GM19239 (cell line): ENCODE measurements at places on chromosomes 12 and 14.

DNA sequence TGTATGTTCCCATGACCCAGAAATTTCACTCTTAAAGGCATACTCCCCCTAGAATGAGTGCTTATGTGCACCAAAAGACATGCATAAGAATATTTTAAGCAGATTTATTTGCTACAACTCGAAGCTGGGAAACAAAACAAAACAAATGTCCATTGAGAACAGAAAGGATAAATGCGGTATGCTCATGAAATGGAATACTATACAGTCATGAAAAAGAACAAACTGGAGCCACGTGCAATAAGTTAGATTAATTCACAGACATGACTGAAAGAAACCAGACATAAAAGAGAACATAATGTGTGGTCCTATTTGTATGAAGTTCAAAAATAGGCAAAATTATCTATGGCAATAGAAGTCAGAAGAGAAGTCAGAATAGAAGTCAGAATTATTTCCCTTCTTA, 69.9 kb downstream of the TBX3 start:
- no peak for DNase-seq

DNA sequence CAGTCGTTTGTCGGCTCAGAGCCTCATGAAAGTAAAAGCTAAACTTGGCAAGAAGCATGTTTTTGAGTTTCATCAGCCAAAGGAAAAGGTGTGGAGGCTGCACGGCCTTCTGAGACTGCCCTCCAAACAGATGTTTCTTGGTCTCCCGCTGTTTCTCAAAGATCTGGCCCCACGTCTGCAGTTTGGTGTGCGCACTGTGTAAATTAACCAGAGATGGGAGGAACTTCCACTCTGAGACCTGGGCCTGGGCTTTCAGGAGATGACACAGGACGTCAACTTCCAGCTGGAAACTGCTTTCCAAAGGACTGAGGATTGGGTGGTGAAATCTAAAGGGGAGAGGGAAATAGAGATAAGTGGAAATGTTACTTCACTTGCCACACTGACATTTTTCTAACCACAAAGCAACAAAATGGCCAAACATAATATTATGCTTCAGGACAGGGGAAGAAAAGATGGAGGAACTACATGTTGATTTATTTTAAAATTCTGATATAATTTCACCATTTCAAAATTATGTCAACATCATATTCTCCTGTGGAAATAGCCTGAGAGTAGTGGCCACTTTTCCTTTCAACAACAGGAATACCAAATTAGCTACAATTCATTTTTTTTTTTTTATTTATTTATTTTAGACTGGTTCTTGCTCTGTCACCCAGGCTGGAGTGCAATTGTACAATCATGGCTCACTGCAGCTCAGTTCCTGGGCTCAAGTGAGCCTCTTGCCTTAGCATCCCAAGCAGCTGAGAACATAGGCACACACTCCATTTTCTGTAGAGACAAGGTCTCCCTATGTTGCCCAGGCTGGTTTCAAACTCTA, 27.6 kb downstream of the KICS2 start:
- no peak for DNase-seq

DNA sequence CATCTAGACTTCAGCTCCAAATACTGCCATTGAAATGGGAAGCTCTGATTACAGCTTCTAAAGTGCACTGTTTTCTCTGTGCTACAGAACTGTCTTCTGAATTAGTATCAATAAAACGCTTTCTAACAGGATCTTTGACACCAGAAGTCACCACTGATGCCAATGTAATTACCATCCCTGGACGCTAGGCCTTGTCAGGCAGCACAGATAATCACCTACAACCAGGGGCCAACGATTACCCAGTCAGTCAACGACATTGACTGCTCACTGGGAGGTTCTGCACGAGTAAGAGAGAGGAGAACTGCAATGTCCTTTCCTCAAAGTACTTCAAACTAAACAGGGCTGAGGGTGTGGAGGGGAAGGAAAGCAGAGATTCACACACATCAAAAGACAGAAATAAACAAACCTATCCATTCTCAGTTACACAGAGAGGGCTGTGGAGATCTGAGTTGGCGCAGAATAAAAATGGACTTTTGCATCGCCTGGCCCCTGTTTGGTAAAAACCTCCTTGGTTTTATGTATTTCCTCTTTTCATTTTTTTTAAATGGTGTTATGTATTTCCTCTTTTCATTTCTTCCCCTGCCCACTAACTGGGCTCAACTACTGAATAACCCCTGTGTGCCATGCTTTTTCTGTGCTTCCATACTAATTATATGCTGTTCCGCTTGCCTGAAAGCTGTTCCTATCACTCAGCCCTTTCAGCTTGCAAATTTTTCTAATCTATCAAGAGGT, 492.2 kb downstream of the APAF1 start:
- DNase-seq, result no peak

GRCh38 chr12:6062757-6063735, 61.4 kb downstream of the VWF start:
- DNase-seq, result peak; percentile 65

DNA sequence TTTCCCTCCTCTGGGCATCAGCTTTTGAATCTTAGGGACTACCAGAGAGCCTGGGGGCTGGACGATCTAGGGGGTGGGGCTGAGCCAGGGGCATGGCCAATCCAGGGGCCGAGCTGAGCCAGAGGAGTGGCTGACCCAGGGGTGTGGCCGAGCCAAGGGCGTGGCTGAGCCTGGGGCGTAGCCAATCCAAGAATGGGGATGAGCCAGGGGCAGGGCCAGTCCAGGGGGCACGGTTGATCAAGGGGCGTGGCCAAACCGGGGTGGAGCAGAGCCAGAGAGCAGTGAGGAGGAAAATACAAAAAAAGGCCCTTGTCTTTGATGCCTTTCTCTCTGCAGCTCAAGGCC, 219.3 kb upstream of the NOS1 start:
- DNase-seq, result no peak
